Activated naive CD8-positive, alpha-beta T cell treated with anti-CD3 and anti-CD28 coated beads, Interleukin-2, amount 50 U/mL, for 16 hours (primary cell): ENCODE measurements at places on chromosomes 3 and 15.

DNA sequence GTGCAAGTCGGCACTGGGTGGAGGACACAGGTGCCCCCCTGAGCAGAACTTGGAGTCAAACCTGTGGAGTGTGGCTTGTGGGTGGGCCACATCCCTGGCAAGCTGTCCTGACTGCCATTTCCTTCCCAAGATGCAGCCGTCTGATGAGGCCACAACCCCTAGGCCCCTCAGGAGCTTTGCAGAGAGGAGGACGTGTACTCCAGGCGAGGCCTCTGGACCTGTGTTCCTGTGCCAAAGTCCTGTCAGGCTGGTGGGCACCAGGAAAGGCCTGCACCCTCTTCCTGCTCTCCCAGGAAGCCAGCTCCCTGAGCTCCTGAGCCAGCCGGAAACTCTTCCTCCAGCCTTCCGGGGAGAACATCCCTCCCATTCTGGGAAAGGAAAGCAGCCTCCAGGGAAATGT is 48.5 kb downstream of the CMTM6 start:
- no peak for DNase-seq

- DNase-seq, result no peak
These were observed 17.9 kb downstream of the DNAH1 start for GRCh38 chr3:52333869-52334557.

GRCh38 chr15:63985221-63986184 is 60.8 kb downstream of the DAPK2 start:
- no peak for DNase-seq

- no peak for DNase-seq
These were observed 335.7 kb upstream of the PPP2R3A start for GRCh38 chr3:135629701-135630408.

GRCh38 chr3:105096071-105096470 is 270.6 kb upstream of the ALCAM start:
- no peak for DNase-seq

- DNase-seq, result no peak
These were observed 64.6 kb downstream of the RPN1 start for GRCh38 chr3:128585974-128586373.

- DNase-seq, result no peak
These were observed 54.4 kb downstream of the WWTR1 start for GRCh38 chr3:149603126-149604074.

GRCh38 chr3:100045696-100046095 is 68.6 kb downstream of the FILIP1L start:
- DNase-seq, result no peak

GRCh38 chr15:87215100-87215499 is 1041.4 kb downstream of the NTRK3 start:
- DNase-seq, result no peak

DNA sequence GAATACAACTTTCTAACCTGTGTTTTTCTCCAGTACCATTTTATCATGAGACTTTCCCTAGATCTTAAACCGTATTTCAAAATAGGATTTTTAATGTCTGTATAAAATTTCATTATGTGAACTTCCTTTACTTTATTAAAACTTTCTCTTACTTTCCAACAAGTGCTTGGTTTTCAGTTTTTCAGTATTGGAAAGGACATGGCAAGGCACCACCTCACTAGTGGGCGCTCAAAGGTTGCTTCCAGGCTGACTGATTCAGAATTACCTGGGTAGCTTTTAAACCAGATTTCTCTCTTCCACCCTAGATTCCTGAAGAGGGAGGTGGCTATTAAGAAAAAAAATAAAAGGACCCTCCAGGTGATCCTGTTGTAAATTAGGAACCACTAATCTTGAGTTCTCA is 236.6 kb downstream of the SOX2 start:
- DNase-seq, result no peak

- DNase-seq, result no peak
These were observed 108.9 kb downstream of the FNDC3B start for GRCh38 chr3:172148241-172148640.

GRCh38 chr3:46909535-46910161 is 32.1 kb downstream of the PTH1R start:
- peak; percentile 64 for DNase-seq

DNA sequence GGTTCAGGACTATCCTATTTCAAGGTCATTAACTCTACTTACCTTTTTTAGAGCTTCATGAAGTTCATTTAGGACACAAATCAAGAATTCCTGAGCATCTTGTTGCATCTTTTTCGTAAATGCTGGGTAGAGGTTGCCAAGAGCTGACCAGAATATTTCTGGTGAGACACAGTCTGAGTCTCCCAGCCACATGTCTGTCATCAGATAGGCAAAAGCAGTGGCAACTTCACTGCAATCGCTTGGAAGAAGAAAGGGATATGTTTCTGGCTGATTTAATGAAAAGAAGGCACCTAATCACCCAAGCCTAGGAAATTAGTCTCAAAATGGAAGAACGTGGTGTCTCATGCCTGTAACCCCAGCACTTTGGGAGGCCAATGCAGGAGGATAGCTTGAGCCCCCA is 2.9 kb downstream of the USP50 start:
- DNase-seq, result no peak

GRCh38 chr15:60590935-60591495 is 112.1 kb upstream of the ICE2 start:
- no peak for DNase-seq

- no peak for DNase-seq
These were observed 848 bp downstream of the NCEH1 start for GRCh38 chr3:172709774-172710663.

DNA sequence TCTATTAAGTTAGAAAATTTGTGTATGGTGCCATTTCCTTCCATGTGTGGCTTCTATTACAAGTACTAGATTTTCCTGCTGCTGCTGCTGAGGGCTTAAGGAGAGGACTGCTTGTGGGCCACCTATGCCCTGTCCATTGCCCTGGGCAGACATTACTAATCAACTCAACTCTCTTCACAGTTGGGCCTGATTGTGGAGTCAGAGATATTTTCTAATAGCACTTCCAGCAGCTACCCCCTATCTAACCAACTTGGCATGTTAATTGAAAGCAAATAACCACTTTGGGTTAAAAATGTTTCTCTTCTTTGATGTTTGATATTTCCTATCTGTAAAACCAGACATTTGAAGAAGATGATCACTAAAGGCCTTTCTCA is 242.0 kb downstream of the EDEM1 start:
- DNase-seq, result no peak

DNA sequence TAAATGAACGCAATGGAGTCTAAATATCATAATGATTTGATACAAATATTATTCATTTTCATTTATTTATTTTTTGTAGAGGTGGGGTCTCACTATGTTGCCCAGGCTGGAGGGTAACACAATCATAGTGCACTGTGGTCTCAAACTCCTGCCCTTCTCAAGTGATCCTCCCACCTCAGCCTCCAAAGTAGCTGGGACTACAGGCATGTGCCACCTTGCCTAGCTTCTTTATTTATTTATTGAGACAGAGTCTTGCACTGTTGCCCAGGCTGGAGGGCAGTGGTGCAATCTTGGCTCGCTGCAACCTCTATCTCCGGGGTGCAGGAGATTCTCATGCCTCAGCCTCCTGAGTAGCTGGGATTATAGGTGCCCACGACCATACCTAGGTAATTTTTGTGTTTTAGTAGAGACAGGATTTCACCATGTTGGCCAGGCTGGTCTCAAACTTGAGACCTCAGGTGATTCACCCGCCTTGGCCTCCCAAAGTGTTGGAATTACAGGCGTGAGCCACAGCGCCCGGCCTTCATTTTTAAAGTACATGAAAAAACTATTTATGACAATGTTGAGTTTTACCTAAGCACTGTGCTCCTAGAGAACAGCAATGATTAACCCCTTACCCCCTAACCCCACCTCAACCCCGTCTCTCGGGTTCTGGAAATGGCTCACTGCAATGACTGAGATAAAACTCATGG is 4.0 kb upstream of the AEN start:
- no peak for DNase-seq

DNA sequence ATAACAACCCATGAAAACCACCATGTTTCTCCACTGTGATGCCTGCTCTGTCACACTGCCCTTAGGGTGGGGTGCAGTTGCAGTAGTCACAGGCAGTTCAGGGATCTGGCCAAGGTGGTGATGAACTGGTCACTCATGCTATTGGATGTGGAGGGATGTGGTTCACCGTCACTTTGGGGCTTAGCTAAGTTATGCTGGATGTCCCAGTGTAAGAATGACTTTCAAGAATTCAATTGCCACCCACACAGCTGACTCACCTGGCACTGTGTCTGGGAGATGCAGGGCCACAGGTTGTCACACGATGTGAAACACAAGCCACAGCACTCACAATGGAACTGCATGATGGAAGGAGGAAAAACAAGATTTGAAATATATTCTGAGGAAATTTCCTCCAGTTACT is 146.1 kb upstream of the CTNNB1 start:
- DNase-seq, result no peak

GRCh38 chr3:101104321-101104720 is 111.1 kb upstream of the ABI3BP start:
- no peak for DNase-seq

- no peak for DNase-seq
These were observed 153.8 kb downstream of the RAP2B start for GRCh38 chr3:153315781-153316180.

DNA sequence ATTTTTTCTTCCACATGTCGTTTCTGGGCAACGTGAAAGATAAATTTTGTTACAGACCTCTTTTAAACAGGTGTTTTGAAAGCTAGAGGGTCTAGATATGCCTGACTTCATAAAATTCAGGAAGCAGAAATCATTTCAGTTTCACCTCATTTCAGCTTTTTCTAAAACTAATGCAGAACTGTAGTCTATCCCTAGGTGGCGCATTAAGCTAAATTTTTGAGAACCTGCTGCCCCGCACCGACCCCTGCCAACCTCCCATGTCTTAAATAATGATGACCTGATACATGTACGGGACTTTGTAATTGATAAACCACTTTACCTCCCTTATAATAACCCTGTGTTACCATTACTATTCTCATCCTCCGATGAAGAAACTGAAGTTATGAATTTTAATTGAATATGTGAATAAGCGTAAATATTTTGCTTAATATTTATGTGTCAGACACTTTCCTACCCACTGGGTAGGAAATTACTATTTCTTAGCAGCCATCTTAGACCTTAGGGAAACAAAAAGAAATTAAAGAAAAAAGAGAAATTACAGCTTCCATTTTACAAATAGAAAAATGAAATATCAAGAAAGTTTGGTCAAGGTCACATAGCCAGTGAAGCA is 78.7 kb upstream of the GCNT3 start:
- DNase-seq, result no peak

DNA sequence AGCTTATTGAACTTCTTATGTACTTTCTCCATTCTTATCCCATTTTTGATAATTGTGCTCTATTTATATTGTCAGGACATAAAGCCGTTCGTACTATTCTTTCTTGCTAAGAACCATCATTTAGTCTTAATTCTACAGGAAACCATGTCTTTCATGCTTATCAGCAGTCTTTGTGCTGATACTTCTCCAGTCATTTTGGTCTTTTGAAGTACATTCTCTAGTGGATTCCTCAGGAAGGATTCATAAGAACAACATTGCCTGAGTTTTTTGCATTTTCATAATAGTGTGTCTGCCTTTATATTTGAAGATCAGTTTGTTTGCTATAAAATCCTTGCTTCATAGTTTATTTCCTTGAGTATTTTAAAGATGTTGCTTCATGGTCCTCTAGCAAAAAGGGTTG is 126.6 kb upstream of the NEO1 start:
- no peak for DNase-seq

- no peak for DNase-seq
These were observed 37.0 kb upstream of the TRIM71 start for GRCh38 chr3:32780735-32781210.

GRCh38 chr15:68186671-68187397 is 18.3 kb downstream of the CALML4 start:
- no peak for DNase-seq

GRCh38 chr3:135368316-135368715 is 573.3 kb downstream of the EPHB1 start:
- DNase-seq, result no peak

- no peak for DNase-seq
These were observed 179.8 kb downstream of the SNRPN start for GRCh38 chr15:25134546-25134945.

DNA sequence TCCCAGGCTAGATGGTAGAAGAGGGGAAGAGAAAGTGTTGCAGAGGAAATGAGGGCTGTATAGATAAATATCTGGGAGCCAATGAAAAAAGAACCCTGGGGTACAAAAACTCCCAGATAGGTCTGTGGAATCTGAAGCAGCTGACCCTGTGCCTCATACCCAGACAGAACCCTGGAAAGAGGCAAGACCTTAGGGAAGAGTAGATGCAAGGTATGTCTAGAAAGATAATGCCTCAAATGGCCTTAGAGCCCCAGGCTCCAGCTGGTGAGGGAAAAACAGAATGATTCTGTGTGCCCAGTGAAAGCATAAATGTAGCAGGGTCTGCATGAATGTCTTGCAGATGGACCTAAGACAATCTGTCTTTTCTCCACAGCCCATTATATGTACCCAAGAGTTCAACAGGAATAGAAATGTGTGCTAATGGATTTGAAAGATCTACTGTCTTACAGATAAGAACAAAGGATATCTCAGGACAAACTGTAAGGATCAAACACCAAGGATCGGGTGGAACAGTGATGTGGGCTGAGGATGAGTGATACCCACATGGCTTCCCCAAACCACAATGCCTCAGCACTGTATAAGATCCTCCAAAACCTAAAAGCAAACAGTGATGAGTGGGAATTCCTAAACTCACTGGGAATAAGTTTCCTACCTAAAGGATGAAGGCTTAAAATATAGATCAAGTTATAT is 58.8 kb downstream of the NCEH1 start:
- no peak for DNase-seq

- no peak for DNase-seq
These were observed 59.7 kb downstream of the DCUN1D1 start for GRCh38 chr3:182920515-182921084.

GRCh38 chr15:37078566-37078965 is 21.8 kb downstream of the MEIS2 start:
- DNase-seq, result no peak

DNA sequence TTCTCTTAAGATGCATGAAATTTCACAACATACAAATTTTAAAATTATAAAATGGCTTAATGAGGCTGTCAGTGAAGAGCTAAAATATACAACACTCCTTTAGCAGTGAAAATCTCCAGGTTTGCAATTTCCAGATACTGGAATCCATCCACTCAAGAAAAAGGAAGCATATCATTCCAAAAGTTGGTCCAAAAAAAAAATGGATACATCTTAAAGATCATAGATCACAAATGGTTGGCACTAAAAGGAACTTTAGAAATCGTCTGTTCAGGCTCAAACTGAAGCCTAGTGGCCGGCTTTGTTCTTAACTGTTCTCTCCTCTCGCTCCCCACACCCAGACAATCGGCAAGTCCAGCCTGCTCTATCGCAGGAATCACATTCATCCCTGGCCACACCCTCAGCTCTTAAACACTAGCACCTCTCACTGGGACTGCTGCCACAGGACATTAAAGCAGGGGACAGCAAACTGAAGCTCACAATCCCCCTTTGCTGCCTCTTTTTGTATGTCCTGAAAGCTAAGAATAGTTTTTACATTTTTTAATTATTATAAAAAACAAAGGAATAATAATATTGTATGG is 130.3 kb upstream of the CDIN1 start:
- DNase-seq, result no peak
